Left hindlimb (tissue), 1 donor: ENCODE measurements at places on chromosomes 5 and 9.
A peak's percentile ranks its signal among the peaks of the same experiment; 100 is the strongest.

DNA sequence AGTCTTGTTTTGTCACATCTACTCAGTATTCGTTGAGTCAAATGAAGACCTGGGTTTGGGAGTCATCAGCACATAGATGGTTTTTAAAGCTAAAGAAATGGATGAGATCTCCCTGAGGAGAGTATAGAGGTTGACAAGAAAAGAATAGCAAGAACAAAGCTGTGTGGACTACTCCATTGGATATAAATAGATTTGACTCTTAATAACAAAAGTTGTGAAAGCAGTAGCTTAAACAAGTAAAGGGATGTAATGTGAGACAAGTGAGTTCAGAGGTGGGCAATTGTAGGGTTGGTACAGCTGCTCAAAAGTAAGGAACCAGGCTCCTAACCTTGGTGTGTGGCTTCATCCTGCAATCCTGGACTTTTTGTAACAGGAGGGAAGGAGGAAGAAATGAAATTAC is 49.3 kb downstream of the CSNK1G3 start:
- no peak for DNase-seq

DNA sequence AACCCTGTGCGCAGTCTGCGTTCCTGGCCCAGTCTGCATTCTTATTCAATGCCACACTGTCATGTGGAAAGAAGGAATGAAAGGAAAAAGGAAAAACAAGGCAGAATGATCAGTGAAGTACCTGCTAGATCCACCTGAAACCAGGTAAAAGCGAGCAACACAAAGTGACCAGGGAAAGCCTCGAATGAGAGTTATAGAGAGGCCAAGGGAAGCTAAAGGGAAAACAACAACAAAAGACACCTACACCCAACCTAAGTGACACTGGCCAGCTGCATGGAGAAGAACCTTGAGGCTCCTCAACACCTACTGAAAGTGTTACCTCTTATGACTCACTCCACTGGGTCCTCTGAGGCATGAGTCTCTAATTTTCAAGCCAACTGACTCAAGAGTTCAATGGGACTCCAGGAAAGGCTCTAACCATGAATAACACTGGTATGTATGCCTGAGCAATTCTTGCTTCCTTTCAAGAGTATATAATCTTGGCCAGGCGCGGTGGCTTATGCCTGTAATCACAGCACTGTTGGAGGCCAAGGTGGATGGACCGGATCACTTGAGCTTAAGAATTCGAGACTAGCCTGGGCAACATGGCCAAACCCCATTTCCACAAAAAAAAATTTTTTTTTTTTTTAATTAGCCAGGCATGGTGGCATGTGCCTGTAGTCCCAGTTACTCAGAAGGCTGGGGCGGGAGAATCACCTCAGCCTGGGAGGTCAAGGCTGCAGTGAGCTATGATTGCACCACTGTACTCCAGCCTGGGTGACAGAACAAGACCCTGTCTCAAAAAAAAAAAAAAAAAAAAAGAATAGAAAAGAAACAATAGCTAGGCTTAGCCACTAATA is 29.0 kb downstream of the MTMR12 start:
- no peak for DNase-seq

- DNase-seq: no peak
These were observed 21.1 kb downstream of the ADAMTSL1 start for GRCh38 chr9:18495065-18495464.

- DNase-seq: no peak
These were observed 104.9 kb downstream of the ARL15 start for GRCh38 chr5:54205453-54205852.

- DNase-seq: no peak
These were observed 27.1 kb upstream of the BASP1 start for GRCh38 chr5:17190242-17190778.

- DNase-seq: peak; percentile 66
These were observed 2.5 kb downstream of the MYMK start for GRCh38 chr9:133522073-133522910.

DNA sequence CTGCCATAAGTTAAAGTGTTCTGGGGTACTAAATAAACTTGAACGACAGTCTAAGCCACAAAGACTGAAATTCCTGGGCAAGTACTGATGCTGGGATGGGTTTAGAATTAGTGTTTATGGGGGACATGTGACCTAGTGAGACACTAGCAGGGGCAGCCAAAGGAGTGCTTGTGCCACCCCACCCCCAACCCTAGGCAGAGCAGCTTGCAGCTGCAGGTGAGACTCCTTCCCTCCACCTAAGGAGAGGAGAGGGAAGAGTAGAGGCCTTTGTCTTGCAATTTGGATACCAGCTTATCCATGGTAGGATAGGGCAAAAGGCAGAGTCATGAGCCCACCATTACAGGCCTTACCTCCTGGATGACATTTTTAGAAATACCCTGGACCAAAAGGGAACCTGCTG is 28.7 kb upstream of the PDE4D start:
- no peak for DNase-seq

DNA sequence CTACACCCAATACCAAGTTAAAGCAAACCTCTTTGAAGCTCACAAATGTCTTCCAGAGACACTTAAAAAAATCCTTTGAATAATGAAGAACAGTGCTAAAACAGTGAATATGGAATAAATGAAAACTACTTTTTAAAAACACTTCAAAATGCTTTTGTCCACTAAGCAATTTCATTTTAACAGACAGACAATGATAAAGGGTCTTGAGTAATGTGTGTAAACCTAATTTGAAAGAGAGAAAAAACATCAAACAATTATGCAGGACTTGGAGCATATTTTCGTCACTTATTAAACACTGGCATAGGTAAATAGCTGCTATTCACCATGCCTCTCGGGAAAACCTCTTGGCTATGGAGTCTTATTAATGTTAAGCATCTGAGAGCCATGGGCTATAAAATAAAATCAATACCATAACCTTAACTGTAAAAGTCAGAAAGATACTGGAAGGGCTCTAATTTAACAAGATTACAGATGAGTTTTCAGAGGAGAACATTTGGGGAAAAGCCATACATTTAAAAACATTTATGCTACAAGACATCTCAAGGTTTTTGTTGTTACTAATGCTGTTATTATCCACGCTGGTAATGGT is 177.8 kb downstream of the NFIB start:
- DNase-seq: no peak

DNA sequence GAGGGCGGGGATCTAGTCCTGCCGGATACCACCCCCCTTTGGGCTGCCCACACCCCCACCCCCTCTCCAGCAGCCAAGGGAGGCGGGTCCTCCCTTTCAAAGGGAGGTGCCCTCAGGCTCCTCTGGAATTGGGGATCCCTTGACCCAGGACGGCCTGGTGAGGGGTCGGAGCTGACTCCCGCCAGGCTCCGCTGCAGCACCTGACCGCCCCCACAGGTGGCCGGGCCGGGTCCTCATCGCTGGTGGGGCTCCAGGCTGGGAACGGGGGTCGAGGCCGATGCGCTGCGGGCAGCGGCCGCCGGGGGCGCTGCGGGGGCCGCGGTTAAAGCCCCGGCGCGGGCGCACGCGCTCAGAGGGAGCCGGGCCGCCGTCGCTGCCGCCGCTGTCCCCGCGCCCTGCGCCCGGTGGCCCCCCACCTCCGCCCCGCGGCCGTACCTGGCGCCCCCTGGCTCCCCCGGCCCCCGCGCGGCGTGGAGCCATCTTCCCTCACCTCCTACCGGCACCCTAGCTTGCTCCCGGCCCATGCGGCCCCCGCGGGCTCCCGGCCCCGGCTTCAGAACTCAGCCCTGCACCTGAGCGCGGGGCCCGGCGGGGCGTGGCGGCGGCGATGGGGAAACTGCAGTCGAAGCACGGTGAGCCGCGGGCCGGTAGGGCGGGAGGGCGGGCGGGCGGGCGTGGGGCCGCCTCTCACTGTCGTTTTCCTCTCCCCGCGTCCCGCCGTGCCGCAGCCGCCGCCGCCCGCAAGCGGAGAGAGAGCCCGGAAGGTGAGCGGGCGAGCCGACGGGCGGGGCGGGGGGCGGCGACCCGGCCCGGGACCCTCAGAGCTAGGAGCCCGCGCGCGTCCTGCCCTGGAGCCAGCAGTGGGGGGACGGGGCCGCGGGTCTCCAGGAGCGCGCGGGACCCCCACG is at the start of gene NKD2:
Gene NKD2 (plus strand): TSS at position 352 of the 908 bp plus-strand sequence. CDS start 256 bp downstream, at position 608.
- DNase-seq: peak; percentile 64

GRCh38 chr5:54742417-54742891 is 224.9 kb downstream of the SNX18 start:
- no peak for DNase-seq

DNA sequence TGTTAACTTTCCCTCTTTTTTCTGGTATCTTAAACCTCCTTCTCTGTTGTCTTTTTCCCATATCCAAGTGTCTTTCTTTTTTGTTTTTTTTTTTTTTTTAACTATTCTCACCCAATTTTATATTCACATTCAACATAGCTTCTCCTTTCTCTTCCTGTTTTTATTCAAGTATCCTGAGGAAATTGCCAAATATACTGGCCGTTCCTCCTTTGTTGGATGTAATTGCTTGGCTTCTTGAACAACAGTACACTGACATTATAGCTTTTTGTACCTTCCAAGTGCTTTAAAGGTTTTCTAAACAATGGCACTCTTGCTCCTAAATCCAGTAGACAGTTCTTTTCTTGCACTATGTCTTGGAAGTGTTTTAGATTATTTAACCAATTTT is 1146.8 kb downstream of the MAT2B start:
- no peak for DNase-seq

DNA sequence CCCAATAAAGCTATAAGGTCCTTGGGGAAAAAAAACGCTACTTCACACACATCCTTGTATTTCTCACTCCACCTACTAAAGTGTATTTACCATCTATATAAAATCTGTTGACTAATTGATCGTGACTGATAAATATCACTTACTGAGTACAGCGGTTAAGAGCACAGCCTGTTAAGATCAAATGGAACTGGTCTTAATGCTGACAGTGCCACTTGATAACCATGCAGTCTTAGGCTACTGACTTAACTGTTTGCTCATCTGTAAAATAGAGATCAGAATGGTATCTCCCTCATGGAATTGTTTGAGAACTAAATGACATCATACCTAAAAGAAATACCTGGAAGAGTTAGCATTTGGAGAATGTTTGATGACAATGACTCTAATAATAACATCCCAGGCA is 67.5 kb downstream of the ZFAND5 start:
- no peak for DNase-seq

- no peak for DNase-seq
These were observed 114.5 kb upstream of the NR5A1 start for GRCh38 chr9:124621371-124622328.

- no peak for DNase-seq
These were observed 440.0 kb upstream of the MPDZ start for GRCh38 chr9:13719446-13719845.

DNA sequence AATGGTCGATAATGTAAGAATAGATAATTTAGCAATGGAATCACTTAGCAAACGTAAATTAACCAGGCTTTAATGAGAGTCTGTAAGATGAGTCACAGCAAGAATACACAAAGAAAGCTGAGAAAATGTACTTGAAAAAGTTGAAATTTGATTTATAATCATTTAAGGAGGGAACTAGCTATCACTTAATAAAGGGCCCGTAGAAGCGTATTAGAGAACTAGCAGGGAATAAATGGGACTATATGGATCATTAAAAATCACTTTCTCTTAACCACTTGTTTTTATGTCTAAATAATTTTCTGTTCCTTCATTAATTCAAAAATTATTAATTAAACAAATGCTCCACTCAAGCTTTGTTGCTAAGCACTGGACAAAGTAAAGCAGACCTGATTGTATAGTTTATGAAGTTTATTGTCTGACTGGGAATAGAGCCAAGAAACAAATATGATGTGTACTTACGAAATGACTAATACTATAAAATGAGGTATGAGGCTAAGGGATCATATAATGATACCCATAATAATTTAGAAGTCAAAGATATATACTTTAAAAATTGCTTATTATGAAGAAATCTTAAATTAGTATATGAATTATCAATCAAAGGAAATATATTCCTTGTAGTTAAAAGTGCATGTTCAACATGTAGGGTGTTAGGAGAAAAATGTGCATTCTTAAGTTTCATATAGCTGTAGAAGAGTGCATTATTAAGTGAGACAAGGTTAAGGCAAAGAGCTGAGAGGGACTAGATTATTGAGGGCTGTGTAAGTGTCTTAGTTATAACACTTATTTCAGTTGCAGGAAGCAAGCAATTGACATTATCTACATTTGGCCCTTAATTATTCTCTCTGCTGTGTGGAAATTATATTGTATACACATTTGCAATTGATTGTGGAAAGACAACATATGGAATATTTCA is 196.8 kb downstream of the PRDM9 start:
- no peak for DNase-seq

DNA sequence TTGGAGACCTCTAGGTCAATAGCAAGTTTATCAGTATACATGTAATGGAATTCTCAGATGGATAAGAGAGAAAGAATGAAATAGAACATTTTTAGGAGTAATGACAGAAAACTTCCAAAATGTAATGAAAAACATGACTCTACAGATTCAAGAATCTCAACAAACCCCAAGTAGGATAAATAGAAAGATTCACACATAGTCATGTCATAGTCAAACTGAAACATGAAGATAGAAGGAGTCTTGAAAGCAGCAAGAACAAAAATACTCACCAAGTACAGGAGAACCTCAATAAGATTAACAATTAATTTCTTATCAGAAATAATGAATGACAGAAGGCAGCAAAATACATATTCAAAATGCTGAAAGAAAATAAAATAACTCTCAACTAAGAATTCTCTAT is 164.5 kb downstream of the SPATA31D1 start:
- DNase-seq: no peak

DNA sequence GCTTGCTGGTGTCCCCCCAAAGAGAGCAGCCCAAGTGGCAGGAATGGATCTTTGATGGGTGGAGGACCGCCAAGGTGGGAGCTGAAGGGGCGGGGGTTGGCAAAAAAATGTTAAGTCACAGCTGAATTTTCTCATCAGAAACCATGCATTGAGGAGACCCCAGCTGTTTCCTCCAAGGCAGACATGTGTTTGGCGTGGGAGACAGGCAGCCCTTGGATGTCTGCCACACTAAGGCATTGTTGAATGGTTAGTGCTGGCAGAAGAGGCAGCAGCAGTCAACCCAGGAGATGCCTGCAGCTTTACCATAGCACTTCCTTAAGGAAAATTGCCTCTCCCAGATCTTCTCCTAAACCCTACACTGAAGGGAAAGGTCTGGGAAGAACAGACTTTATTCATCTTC is 394.9 kb upstream of the CD180 start:
- DNase-seq: no peak
